Stimulated activated CD4-positive, alpha-beta T cell treated with anti-CD3 and anti-CD28 coated beads, Interleukin-2, amount 100 ng/mL, for 48 hours (primary cell): ENCODE measurements at places on chromosomes 11 and 22.

DNA sequence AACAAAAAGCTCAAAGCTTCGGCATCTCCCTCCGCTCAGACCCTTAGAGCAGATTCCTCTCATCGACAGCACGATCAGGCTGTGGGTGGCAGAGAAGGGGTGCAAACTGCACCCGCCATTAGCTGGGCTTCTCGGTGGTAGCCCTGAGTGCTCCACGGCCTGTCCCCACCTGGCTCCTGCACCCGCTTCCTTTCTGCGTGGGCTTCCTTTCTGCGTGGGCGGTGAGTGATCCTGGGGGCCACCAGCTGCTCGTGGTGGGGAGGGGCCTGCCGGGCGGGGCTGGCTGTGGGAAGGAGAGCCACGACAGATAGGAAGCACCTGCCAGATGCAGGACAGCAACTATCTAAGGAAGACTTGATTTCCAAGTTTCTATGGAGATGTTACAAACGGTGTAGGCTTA is 55.0 kb downstream of the BRD1 start:
- no peak for DNase-seq

GRCh38 chr11:14314127-14314526 is 44.9 kb downstream of the RRAS2 start:
- no peak for DNase-seq

DNA sequence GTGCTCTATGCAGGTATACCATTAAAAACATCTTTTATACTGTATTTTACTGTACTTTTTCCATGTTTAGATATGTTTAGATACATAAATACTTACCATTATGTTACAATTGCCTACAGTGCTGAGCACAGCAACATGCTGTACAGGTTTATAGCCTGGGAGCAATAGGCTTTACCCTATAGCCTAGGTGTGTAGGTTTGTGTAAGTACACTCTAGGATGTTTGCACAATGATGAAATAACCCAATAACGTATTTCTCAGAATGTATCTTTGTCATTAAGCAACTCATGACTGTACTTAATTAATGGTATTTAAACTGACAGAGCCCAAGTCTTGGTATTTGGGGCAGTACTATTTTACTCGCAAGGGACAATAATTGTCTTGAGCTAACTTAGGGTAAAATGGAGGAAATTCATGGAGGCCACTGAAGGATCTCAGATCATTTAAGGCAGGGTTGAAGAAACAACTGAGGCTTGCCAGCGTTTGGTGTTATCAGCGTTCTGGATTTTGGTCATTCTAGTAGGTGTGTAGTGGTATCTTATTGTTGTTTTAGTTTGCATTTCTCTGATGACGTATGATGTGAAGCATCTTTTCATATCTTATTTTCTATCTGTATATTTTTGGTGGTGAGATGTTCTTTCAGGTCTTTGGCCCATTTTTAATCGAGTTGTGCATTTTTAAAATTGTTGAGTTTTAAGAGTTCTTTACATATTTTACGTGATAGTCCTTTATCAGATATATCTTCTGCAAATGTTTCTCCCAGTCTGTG is 42.4 kb downstream of the ADAMTS15 start:
- DNase-seq, result no peak

GRCh38 chr22:19933341-19934241 is 8.0 kb upstream of the COMT start:
- no peak for DNase-seq

DNA sequence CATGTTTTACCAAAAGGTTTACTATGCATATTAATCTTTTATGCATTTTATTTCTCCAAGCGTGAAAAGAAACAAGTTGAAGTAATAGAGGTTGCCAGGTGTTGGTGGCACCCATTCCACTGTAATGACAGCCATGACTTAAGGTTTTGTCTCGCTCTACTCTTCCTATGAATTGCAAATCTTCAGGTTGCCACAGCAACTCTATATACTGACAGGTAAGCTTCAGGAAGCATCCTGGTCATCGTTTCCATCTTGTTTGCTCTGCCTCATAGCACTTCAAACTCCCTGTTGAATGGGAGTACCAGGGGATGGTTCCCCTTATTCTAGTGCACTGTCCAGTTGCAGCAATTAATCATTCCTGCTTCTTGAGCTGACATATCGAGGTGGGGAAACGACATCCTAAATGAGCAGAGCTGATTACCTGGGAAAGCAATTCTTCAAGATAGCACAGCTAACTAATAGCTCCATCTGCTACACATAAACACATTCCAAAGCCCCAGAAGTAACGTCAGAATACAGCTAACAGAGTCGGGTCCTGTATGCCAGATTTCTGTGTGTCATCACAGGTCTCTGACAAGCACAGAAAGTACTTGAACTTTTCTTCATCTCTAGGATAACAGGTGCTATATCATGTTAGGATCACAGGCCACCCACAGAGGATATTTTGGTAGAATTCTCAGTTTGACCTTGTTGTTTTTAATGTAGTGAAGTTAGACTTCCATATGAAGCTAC is 80.3 kb downstream of the CADM1 start:
- no peak for DNase-seq

GRCh38 chr22:20131859-20132685 is 468 bp downstream of the ZDHHC8 start:
- DNase-seq, result no peak

- DNase-seq, result no peak
These were observed 10.5 kb downstream of the ARL14EP start for GRCh38 chr11:30333405-30333804.

GRCh38 chr11:113556036-113556435 is 80.8 kb upstream of the DRD2 start:
- DNase-seq, result no peak

DNA sequence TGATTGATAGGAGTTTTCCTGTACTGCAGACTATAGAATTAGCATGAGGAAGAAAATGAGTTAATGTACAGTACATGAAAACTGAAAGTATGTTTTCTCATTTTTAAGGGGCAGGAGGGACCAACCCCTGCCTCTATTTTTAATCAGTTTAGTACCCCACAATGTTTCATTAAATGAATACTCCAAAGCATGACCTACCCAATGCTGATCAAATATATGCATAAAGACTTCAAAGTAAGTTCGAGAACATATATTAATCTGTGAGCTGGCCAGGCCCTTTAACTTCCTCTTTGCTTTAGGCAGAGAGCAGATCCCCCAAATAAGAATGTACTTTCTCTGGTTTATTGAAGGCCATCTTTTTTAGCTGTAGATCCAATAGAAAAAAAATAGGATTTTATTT is 161.0 kb downstream of the FCHSD2 start:
- no peak for DNase-seq

DNA sequence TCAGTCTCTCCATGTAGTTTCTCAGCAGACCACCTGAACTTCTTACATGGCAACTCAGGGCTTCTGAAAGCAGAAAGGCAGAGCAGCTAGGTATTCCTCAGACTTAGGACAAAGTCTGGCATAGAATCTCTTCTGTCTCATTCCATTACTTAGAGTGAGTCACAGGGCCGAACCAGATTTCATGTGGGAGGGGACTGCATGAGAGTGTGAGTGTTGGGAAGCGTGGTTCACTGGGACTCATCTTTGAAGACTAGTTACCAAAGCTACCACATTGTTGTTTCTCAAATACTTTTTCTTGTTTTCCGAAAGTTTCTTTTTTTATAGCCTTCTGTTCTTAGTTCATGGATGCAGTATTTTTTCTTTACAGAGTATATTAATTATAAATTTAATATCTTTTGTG is 36.1 kb upstream of the SCN3B start:
- peak; percentile 5 for DNase-seq
